ENCODE measurements at places on chromosomes 1 and 21.
A peak's percentile ranks its signal among the peaks of the same experiment; 100 is the strongest.

GRCh38 chr1:41670217-41670957, 185.9 kb upstream of the EDN2 start:
- no peak for DNase-seq

DNA sequence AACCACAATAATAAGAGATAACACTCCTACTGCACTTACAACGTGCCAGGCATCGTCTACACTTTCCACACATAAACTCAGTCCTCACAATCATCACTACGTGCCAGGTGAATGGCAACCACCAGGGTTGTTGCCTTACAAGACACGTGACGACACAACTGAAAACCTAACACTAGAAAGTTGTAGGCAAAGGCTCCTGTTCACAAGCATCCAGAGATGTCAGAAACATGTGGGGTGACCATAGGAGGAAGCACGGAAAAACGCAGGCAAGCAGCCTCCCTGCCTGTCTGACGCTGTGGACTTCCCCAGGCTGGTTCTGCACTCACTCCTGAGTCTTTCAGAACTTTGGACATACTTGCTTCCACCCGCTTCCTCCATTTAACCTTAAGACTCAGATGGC, 7.0 kb downstream of the CAPZB start:
- DNase-seq: no peak

DNA sequence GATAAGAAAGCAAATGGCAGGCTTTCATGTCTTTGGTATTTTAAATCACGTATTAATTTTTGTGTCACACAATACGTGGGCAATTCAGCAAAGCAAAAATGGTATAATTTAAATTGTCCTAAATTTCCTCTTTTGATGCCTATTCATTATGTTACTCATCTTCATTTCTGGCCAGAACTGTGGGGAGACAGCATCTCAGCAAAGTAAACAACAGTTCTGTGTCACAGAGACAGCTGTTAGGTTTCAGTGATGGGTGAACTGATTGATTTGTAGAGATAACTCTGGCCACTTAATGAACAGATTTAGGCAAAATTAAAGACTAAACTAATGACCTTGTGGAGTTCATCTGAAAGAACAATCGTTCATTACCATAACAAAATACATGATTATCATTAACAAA, 49.2 kb downstream of the FH start:
- DNase-seq: no peak

DNA sequence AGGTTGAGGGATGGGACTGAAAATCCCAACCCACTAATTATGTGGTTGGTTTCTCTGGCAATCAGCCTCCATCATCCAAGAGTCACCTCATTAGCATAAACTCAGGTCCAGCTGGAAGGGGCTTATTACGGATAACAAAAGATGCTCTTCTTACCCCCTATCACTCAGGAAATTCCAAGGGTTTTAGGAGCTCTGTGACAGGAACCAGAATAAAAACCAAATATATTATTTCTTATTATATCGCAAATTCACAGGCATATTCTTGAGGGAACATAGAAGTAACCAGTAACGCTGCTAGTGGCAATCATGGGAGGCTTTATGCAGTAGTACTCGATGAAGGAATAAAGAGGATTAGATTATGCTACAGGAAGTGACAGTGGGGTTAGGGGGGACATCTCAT, 59.7 kb downstream of the ATF6 start:
- no peak for DNase-seq

- no peak for DNase-seq
Measured at GRCh38 chr1:8536515-8536914, 218.6 kb downstream of the SLC45A1 start.

DNA sequence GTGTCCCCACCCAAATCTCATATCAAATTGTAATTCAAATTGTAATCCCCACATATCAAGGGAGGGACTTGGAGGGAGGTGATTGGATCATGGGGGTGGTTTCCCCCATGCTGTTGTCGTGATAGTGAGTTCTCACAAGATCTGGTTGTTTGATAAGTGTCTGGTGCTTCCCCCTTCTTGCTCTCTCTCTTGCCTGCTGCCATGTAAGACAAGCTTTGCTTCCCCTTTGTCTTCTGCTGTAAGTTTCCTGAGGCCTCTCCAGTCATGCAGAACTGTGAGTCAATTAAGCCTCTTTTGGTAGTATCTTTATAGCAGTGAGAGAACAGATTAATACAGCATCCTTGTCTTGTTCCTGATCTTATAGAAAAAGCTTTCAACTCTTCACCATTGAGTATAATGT, 6.5 kb upstream of the LRRC39 start:
- no peak for DNase-seq

GRCh38 chr1:204858363-204858821, 12.3 kb upstream of the NFASC start:
- peak; percentile 82 for DNase-seq

DNA sequence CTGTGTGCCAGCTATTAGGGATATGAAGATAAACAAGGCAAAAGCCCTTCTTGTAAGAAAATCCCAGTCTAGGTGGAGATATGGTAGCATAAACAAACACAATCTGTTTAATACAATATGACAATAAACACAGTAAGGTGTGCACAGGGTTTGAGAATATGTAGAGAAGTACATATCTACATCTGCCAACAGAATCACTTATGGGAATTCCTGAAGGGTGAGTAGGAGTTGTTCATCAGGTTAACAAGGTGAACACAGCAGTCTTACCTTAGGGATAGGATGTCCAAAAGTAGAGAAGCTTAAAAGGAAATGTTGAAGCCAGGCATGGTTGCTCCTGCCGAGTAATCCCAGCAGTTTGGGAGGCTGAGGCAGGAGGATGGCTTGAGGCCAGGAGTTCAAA, 57.7 kb upstream of the LRRC7 start:
- DNase-seq: no peak

DNA sequence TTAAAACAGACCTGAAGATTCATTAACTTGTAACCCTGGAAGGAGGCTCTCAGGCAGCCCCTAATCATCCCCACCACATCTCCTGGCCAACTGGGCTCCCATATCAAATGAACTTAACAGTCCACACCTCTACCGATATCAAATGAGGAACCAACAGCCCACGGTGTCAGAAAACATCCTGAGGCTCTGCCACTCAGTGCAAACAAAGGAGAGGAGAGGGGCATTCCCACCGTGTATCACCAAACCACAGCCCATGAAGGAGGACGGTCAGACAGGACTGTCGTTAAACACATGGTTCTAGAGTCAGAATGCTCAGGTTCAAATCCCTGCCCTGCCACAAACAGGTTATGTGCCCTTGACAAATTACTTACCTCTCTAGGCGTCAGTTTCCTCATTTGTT, 52.5 kb downstream of the ERI3 start:
- no peak for DNase-seq

DNA sequence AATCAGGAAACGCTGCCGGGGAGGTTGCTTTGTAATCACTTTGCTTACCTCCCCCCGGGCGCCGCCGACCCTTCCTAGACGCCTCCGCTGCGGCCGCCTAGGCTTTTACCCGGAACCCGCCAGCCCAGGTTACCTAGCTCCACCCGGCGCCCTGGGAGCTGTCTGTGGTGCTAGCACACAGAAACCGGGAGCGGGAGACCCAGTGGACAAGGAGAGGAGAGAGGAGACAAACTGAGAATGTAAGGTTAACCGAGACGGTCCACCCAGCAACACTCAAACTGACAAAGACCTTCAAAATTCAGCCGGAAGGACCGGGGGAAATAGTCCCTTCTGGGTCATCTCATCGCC, 9.8 kb downstream of the BARHL2 start:
- no peak for DNase-seq

GRCh38 chr1:117698398-117699160, 92.7 kb downstream of the TENT5C start:
- no peak for DNase-seq

- DNase-seq: no peak
Measured at GRCh38 chr21:44556879-44557278, 1.7 kb downstream of the KRTAP10-3 start.

DNA sequence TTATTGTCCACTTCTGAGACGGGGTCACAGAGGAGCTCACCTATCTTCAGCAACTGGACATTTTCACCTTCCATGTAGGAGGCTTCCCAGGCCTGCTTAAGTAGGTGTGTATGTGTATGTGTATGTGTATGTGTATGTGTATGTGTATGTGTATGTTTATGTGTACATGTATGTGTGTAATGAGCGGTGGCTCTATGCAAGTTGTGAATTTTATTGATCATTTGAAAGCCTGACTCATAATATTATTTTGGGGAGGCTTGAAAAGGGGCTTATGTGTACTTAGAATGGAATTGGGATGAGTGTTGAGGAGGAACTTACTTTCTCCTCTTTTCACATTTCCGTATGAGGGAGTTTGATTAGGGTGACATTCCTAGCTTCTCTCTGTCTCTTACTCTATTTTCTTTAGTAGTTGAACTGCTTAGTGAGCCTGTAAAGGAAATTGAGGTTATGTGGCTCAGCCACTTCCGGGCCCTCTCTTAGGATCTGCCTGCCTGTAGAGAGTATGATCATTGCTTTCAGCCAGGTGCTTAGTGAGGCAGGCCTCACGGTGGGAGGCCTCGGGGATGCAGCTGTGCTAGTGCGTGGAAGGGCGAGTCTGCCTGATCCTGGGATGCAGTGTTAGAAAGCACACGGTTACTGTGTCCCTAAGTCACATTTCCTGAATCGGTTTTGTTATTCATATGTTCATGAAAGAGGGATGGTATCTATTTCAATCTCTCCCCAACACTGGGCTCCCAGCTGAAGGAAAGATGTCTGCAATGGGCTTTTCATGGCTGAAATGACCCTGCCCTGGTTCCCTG, 61.0 kb downstream of the IER5 start:
- DNase-seq: no peak

GRCh38 chr1:20365421-20366055, 74.9 kb downstream of the VWA5B1 start:
- DNase-seq: no peak

DNA sequence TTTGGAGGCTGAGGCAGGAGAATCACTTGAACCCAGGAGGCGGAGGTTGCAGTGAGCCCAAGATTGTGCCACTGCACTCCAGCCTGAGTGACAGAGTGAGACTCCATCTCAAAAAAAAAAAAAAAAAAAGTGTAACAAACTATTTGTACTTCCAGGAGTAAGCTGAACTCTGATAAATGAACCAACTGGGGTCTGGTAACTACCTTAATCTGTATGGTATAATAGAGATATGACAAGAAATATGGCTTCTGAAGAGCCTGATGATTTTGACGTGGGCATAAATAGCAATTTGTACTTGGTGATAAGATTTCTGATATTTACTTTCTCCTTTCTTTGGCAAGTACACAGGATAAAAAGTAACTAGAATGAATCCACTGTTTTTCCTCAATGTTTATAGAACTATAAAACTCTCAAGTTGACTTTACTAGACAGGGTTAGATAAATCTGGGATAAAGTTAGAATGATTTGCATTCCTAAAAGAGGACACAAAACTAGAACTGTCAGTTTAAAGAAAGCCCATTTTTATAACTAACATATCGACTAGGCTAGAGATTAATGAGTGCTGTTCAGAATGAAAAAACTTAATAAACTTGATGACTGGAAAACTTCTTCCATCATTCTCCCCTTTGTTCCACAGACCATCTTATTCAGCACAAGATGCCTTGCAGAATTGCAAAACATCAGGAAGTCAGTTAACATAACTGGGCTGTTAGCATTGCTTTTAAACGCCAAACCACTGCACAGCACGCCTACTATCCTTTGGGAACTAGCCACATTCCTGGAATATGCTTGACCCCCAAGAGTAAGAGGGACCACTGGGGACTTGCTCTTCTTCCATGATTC, 51.5 kb upstream of the EDARADD start:
- no peak for DNase-seq

- DNase-seq: no peak
Measured at GRCh38 chr1:240284656-240285414, 193.2 kb downstream of the FMN2 start.

DNA sequence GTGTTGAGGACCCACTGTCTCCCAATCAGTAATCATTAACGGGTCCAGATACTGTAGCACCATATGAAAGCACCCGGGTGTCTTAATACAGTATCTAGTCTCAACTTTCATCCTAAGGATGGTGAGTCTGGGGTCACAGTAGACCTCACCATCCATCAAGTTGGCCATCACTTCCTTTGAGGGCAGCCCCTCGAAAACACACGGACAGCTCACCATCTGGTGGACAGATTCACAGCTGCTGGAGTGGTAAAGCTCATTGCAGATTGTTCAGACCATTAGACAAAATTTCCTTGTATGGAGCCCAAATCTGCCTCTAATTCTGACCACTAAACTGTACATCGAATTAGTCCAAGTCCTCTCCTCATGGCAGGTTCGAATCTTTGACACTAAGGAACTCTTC, 123.1 kb downstream of the PGBD5 start:
- no peak for DNase-seq

All from NCI-H2171 (cell line).